ENCODE measurements at places on chromosomes 3 and 15.

GRCh38 chr3:20424086-20424485 lies 238.1 kb upstream of the SGO1 start:
- no peak for DNase-seq

DNA sequence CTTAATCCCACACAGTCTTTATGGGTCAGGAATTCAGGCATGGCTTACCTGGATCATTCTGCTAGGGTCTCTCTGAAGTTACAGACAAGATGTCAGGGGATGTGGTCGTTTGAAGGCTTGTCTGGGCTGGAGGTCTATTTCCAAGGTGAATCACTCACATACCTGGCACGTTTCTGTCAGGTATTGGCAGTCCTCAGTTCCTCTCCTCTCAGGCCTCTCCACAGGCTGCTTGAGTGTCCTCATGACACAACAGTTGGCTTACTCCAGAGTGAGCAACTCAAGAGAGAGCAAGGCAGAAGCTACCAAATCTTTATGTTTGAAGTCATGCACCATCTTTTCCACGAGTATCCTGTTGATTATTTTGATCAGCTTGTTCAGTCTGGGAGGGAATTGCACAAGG lies 43.9 kb upstream of the PARP14 start:
- no peak for DNase-seq

GRCh38 chr3:172876297-172876696 lies 125.8 kb downstream of the ECT2 start:
- DNase-seq: no peak

GRCh38 chr3:31288641-31289100 lies 244.1 kb upstream of the STT3B start:
- DNase-seq: peak; percentile 49

DNA sequence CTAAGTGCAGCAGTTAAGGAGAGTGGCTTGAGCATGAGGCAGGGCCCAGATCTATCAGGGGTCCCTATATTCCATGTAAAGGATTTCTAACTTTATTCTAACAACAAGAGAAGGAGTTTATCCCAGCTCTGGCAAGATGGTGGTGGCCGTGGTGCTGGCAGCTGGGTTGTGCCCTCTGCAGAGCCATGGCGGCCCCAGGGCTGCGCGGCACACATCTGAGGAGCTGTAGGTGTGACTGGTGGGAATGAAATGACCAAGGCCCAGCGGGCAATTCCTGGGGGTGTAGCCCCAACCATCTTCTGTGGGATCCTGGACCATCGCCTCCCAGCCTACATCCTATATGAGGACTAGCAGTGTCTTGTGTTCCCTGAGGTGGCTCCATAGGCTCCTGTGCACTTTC lies 263.5 kb downstream of the CNTN4 start:
- DNase-seq: no peak

GRCh38 chr3:179726075-179726699 lies 73.3 kb downstream of the USP13 start:
- DNase-seq: no peak

- DNase-seq: no peak
These were observed 33.4 kb downstream of the SPINK8 start for GRCh38 chr3:48299746-48300712.

DNA sequence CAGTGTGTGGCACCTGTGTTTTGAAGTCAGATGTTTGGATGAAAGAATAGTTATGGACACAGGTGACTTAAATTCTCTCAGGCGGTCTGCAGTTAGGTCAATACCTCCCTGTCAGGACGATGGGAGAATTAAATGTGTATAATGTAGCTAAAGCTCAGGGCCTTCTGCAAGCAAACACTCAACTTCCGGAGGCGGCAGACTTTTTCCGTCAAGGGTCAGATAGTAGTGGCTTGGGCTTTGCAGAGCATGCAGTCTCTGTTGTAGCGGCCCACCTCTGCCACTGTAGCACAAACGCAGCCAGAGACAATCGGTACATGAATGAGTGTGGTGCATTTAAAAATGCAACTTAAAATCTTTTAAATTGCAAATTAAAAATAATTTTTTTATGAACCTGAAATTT lies 47.4 kb downstream of the CMTM8 start:
- no peak for DNase-seq

DNA sequence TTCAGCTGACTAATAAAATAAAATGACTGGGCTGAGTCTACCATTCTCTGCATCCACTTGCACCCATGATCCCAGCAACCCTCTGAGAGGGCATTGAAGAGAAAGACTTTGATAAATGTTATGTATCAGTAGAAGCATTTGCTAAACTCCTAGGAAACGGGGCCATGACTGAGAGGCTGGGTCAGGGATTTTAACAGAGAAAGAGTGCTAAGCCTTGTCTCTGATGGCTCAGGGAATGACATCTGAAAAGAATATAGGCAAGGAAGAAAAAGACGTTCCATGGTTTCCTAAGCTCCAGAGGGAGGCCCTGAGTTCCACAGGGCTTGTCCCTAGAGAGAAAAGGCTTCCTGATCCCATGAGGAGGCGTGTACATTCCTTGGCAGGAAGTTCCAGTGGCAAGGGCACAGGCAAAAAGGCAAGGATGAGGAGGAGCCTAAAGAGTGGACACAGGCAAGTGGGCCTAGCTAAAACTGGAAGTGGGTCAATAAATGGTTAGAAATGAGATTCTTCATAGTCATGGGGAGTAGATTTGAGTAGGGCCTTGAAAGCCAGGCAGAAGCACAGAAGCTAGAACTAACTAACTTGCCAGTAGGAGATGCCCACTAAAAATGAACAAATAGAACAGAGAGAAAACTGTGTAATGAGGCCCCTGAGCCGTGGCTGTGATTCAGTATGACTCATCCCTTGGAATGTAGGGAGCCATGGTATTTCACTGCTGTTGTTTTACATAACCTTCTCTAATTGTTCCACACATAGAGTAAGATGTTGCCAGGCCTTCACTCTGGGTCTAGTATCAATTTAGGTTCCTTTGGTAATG lies 44.9 kb upstream of the MANF start:
- peak; percentile 89 for DNase-seq

GRCh38 chr3:134282659-134283047 lies 32.0 kb upstream of the RYK start:
- no peak for DNase-seq

- no peak for DNase-seq
These were observed 87.9 kb downstream of the LPP start for GRCh38 chr3:188241883-188242282.

DNA sequence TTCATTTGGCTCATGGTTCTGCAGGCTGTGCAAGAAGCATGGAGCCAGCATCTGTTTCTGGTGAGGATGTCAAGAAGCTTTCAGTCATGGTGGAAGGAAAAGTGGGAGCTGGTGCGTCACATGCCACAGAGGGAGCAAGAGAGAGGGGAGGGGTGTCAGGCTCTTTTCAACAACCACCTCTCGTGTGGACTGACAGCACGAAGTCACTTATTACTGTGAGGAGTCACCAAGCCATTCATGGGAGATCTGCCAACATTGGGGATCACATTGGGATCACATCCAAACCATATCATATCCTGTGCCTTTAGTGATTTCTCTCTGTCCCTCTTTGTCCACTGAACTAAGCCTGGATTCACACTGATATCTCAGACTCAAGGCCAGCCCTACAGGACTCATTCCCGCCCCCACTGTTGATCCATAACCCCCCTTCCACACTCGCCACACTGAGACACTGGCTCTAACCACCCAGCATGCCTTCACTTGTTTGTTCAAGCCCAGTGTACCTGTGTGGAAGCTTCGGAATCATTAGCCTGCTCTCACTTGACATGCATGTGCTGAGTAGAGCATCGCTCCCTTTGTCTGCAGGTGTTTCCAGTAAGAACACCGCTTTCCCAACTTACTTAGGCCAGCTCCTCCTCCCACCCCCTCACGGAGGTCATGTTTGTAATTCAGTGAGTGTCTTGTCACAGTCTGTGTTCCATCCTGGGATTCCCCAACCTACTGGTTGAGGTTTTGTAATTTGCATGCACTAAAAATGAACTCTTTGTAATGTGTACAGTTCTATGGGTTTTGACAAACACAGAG lies 132.2 kb downstream of the KLF13 start:
- no peak for DNase-seq

DNA sequence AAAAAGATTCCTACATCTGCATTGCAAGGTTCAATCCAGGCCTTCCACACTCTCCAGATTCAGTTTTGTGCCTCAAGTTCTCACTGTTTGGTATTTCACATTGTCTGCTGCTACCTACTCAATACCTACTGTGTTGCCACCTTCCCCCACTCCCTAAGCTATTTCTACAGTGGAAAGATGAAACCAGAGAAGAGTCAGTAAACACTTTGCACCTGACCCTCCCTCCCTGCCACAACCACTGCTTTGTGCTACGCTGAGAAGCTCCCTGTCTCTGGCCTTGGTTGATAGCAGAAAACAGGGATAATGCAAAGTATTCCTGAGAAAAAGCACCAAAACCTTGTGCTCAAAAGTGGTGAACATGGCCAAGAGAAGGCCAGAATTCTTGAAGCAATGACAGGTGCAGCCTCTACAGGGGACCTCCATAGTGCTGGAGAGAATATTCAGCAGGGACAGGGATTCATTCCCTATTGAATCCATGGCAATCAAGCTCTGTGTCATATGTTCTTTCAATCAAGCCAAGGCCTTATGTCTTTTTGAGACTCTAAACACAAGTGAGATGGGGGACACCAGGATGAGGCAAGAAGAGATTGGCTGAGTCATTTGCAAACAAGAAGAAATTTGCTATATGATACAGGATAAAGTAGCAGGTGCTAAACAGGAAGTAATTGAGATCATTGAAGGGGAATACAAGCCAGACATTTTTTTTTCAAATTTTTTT lies 83.5 kb upstream of the LIPC start:
- DNase-seq: no peak

GRCh38 chr3:114406922-114407321 lies 113.1 kb downstream of the TIGIT start:
- DNase-seq: no peak

DNA sequence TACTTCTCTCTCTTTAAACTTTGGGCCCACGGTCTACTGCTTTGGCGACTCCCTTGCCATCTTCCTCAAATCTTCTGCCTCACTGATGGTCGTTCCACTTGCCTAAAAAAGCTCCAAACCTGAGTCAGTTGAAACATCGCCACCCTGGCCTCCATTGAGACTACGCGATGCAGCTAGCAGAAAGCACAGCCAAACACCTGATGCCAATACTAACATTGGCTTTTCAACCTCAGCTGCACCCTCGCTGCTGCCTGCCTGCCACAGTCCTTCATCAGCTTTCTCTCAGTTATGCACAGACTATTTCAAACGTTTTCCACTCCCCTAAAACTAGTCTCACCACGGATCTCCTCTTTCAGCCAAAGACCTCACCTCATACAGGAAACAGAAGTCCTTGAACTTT lies 214.2 kb upstream of the TMCO5A start:
- DNase-seq: no peak

DNA sequence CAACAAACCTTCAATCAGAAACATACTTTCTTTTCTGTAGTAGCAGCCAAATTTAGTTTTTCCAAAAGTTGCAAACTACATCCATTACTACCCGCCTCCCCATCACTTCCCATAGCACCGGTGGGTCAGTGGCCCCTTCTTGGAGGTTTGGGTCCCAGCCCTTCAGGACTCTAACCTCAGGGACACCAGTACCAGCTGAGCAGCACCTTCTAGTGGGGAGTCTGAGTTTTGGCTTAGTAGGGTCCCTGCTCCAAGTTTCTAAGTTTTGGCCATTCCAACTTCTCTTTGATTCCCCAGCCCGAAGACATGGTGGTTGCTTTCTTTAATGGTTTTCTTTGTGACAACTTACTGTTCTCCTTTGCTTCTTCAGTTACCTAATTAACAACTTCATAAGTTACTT lies 160.6 kb downstream of the ECT2 start:
- no peak for DNase-seq

GRCh38 chr3:126211569-126211968 lies 31.2 kb upstream of the ALDH1L1 start:
- DNase-seq: no peak

DNA sequence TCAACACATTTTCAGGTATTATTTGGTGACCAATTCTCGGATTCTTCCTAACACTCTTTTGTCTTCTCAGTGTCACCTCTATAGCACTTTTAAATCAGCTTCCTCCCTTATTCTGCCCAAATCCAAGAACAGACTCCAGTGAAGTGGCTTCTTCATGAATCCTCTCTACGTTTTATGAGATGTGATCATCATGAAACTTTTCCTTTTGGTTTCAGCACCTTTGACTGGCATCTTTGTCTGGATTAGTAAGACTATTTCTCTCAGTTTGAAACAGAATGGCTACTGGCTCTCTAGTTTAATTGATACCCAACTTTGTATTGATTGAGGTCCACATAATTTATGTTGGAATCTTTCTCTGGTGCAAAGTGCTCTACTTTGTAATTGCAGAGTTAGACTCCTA lies 45.6 kb downstream of the CMC1 start:
- DNase-seq: no peak

DNA sequence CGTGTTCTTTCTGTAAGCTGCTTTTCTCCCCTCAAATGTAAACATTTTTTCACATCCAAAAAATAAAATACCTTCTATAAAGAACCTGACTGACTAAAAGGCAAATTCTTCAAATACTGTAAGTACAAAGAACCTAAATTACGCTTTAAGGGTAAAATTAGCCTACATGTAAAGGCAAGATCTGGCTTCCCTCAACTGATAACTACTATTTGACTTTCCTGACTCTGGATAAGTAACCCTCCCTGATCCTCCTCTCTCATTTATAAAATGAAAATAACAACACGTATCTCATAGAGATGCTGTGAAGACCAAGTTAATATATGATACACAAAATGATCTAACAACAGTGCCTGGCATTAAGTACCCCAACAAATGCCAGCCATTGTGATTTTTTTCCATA lies 12.2 kb downstream of the ADAM10 start:
- no peak for DNase-seq

DNA sequence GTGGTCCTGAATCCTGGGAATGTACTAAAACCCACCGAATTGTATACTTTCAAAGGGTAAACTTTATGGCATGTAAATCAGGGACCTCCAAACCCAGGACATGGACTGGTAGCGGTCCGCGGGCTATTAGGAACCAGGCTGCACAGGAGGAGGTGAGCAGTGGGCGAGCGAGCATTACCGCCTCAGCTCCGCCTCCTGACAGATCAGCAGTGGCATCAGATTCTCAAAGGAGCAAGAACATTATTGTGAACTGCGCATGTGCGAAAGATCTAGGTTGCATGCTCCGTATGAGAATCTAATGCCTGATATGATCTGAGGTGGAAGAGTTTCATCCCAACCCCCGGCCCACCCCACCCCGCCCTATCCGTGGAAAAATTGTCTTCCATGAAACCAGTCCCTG lies 22.2 kb downstream of the HEG1 start:
- DNase-seq: no peak

DNA sequence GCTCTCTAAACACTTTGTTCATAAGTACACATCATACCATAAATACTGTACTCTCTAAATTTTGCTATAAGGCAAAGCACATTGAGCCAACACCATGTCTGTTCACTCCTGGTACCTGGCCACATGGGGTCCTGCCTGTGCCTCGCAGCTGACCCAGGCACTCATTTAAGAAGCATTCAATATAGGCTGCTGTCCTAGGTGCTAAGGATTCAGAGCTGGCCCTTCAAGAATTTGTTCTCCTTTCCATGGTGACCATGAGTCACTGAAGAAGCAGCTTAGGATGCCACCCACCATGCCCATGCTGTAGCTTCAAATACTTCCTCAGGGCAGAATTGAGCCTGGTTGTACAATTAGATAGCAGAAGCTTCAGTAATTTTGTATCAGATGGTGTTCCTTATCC lies 119.2 kb upstream of the ZBED2 start:
- peak; percentile 53 for DNase-seq

GRCh38 chr3:188814581-188814980 lies 357.2 kb upstream of the TPRG1 start:
- no peak for DNase-seq

- no peak for DNase-seq
These were observed 7.7 kb upstream of the RFT1 start for GRCh38 chr3:53137835-53138446.

Data from AG20443 (cell line).